Heart right ventricle (tissue), 16 donors: ENCODE measurements at places on chromosomes 3 and 15. TPM values are rescaled to one million over a fixed set of nuclear protein-coding genes. Genes with fewer than 3 reads are reported as not detected.
A peak's percentile ranks its signal among the peaks of the same experiment; 100 is the strongest.

- no peak overlapping the region for H3K4me3 ChIP-seq
- no peaks in the 10 kb centered on the region for H3K27me3 ChIP-seq
- H3K36me3 ChIP-seq, result peaks cover 31% of the 10 kb centered on the region
- peaks cover 34% of the 10 kb centered on the region for H3K4me1 ChIP-seq
- no peak overlapping the region for H3K27ac ChIP-seq
Observed at GRCh38 chr3:58434511-58434910, 879 bp upstream of the PDHB start.

DNA sequence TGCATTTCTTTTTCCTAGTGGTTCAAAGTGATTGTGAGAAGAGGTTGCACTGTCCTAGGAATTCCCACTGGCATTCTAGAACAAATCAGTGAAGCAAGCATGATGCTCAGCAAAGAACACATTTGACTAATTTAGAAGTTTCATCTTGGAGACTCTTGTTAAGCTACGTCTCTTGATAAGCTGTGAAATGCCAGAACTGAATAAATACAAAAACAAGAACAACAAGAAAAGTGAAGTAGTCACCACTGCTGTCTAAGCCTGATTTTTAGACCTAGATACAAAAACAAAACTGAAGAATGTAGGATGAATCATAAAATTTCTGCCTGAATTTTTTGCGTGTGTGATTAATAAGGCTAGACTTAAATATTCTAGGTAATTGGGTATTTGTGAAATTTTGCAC is 1162.4 kb downstream of the TUSC7 start:
- H3K4me3 ChIP-seq, result no peak overlapping the region
- H3K4me1 ChIP-seq, result no peaks in the 10 kb centered on the region
- no peak overlapping the region for H3K27ac ChIP-seq
- no peak for DNase-seq

- H3K27ac ChIP-seq, result peak overlapping the region; percentile 49
- no peak overlapping the region for H3K4me3 ChIP-seq
- peak; percentile 69 for DNase-seq
- no peaks in the 10 kb centered on the region for H3K27me3 ChIP-seq
Observed at GRCh38 chr15:62920682-62921502, 121.7 kb upstream of the TPM1 start.

GRCh38 chr3:9731206-9732079 is at the start of gene BRPF1:
Gene BRPF1 (plus strand): TSS chr3:9731735. CDS start chr3:9734141, 2,406 bp downstream.
- peak; percentile 99 for DNase-seq
- H3K4me1 ChIP-seq, result peaks cover 32% of the 10 kb centered on the region

- H3K4me1 ChIP-seq, result peaks cover 80% of the 10 kb centered on the region
- H3K27me3 ChIP-seq, result no peaks in the 10 kb centered on the region
- no peak overlapping the region for H3K4me3 ChIP-seq
- peak overlapping the region; percentile 85 for H3K27ac ChIP-seq
- H3K36me3 ChIP-seq, result peaks cover 9% of the 10 kb centered on the region
- DNase-seq, result peak; percentile 42
Observed at GRCh38 chr3:120418866-120419490, 31.8 kb downstream of the FSTL1 start.

Gene STRIT1
- 2.2 TPM for total RNA-seq

DNA sequence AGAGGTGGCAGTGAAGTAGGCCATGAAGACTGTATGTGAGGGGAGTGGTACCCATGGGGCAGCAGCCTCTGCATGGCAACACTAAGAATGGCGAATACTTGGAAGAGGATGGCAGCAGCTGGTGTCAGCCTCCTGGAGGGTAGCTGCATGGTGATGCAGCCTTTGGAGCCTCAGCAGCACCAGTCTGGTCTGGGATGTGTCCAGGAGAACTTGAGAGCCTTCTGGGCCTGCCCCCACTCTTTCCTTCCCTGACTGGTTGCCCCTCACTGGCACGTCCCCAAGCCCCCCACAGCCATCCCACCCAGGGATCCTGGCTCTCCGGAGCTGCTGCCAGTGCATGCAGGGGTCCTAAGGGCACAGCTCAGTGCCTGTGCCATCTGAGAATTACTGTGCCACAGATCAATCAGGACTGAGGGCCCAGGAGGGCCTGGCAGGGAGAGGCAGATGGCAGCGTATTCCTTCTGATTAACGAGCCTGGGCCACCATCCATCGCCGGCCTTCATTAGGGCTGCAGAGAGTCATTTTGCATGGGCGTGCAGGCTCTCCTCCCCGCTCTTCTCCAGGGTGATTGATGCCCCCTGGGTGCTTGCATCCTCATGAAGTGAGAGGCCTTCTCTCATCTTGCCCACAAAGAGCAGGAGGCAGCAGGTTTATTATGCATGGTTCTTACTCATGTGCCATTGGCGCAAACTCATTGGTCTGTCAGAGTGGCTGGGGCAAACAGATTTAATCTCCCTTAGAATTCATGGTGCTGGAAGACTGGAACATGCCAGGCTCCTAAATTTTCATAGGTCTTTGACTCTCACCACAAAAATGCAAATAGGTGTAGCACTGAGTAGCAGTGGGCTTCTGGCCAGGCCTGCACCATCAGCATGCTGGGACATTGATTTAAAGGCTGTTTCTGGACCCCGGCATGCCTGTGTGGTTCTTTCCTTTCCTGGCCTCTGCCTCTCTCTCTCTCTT is 116.8 kb downstream of the EPHB1 start:
- no peak overlapping the region for H3K4me3 ChIP-seq
- no peaks in the 10 kb centered on the region for H3K4me1 ChIP-seq
- H3K27me3 ChIP-seq, result no peaks in the 10 kb centered on the region
- no peak overlapping the region for H3K27ac ChIP-seq
- DNase-seq, result no peak

DNA sequence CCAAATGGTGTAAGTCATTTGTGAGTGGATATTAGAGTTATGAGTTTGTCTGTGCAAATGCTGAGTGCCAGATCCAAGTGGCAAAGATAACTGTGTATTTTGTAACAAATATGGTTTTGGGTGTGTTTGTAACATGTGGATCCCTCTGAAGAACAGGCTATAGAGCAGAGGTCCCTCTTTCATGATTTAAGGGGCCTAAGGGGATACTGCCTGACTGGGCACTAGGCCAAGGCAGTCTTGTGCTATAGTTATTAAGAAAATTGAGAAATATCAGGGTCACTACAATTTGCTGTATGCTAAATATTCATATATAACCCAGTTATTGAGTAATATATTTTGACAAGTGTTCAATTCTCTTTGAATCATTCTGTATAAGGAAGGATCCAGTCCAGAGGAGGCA is 555.6 kb upstream of the RGMA start:
- no peaks in the 10 kb centered on the region for H3K4me1 ChIP-seq
- no peak for DNase-seq
- H3K4me3 ChIP-seq, result no peak overlapping the region
- H3K36me3 ChIP-seq, result no peaks in the 10 kb centered on the region
- no peak overlapping the region for H3K27ac ChIP-seq

Gene MME
- 3.1 TPM for total RNA-seq

- H3K27ac ChIP-seq, result no peak overlapping the region
- no peaks in the 10 kb centered on the region for H3K36me3 ChIP-seq
- H3K27me3 ChIP-seq, result peaks cover 4% of the 10 kb centered on the region
- no peak overlapping the region for H3K4me3 ChIP-seq
Observed at GRCh38 chr15:61835029-61835428, 225.2 kb downstream of the VPS13C start.

Gene NR2F2
- 12.6 TPM for total RNA-seq

Gene BRK1
- 101 TPM for total RNA-seq

- no peaks in the 10 kb centered on the region for H3K36me3 ChIP-seq
- no peak overlapping the region for H3K4me3 ChIP-seq
- H3K27ac ChIP-seq, result no peak overlapping the region
- no peaks in the 10 kb centered on the region for H3K4me1 ChIP-seq
- no peaks in the 10 kb centered on the region for H3K27me3 ChIP-seq
Observed at GRCh38 chr15:28113394-28114113, 14.4 kb upstream of the OCA2 start.

Gene MORC1
- not detected for total RNA-seq

GRCh38 chr3:10333349-10333650 is 12.4 kb upstream of the SEC13 start:
- no peaks in the 10 kb centered on the region for H3K4me1 ChIP-seq
- DNase-seq, result no peak
- no peak overlapping the region for H3K27ac ChIP-seq
- H3K27me3 ChIP-seq, result peaks cover 18% of the 10 kb centered on the region
- no peak overlapping the region for H3K4me3 ChIP-seq

Gene FBXO40
- 216 TPM for total RNA-seq

DNA sequence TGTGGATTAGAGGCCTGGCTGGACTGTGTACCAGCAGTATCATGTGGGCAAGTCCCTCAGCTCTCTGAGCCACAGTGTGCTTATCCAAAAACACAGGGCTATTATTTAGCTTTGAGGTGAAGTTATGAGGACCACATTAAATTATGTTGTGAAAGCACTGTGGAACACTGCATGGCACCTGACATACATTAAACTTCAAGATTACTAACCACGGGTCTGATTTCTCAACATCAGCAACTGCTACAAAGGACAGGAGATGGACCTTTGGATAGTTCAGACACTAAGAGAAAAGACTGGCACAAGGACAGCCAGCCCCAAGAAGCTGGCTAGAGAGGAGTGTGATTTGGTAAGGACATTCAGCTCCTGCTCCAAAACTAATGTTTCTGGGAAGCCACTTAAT is 21.3 kb downstream of the CLK3 start:
- H3K27me3 ChIP-seq, result no peaks in the 10 kb centered on the region
- H3K4me1 ChIP-seq, result peaks cover 1% of the 10 kb centered on the region
- no peak overlapping the region for H3K4me3 ChIP-seq
- no peak for DNase-seq
- H3K27ac ChIP-seq, result no peak overlapping the region
- no peaks in the 10 kb centered on the region for H3K36me3 ChIP-seq

- no peak overlapping the region for H3K27ac ChIP-seq
- H3K4me1 ChIP-seq, result no peaks in the 10 kb centered on the region
- no peaks in the 10 kb centered on the region for H3K36me3 ChIP-seq
- H3K4me3 ChIP-seq, result no peak overlapping the region
Observed at GRCh38 chr3:53531749-53532148, 37.3 kb downstream of the CACNA1D start.

- no peaks in the 10 kb centered on the region for H3K36me3 ChIP-seq
- no peak overlapping the region for H3K4me3 ChIP-seq
- H3K27ac ChIP-seq, result no peak overlapping the region
- DNase-seq, result no peak
Observed at GRCh38 chr3:69659180-69659910, 79.9 kb upstream of the MITF start.

GRCh38 chr3:124772081-124772831 is 42.0 kb downstream of the UMPS start:
- peaks cover 38% of the 10 kb centered on the region for H3K36me3 ChIP-seq
- H3K27ac ChIP-seq, result peak overlapping the region; percentile 69
- no peak overlapping the region for H3K4me3 ChIP-seq
- H3K4me1 ChIP-seq, result peaks cover 75% of the 10 kb centered on the region

DNA sequence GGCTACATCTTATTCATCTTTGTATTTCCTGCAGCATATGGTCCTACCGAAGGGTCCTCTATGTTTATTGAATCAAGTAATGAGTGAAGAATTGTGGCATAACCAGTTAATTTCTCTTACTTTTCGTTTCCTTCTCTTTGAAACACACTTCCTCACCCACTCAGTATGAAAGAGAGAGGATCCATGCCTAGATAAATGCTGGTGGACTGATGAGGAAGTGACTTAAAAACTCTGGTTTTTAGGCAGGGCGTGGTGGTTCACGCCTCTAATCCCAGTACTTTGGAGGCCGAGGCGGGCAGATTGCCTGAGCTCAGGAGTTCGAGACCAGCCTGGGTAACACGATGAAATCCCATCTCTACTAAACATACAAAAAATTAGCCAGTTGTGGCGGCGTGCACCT is 2.2 kb upstream of the MB21D2 start:
- no peak overlapping the region for H3K27ac ChIP-seq
- DNase-seq, result no peak
- H3K27me3 ChIP-seq, result no peaks in the 10 kb centered on the region

Gene CLRN1
- not detected for total RNA-seq

Gene DLL4
- 14.4 TPM for total RNA-seq

- H3K4me1 ChIP-seq, result peaks cover 6% of the 10 kb centered on the region
- no peak overlapping the region for H3K4me3 ChIP-seq
- no peaks in the 10 kb centered on the region for H3K27me3 ChIP-seq
- H3K36me3 ChIP-seq, result no peaks in the 10 kb centered on the region
Observed at GRCh38 chr15:67207555-67208207, 46.8 kb downstream of the AAGAB start.

Gene PRR20G
- not detected for total RNA-seq

Gene B3GALNT1
- total RNA-seq, result 84.7 TPM

GRCh38 chr3:12503126-12503957 is 19.1 kb downstream of the TSEN2 start:
- peaks cover 81% of the 10 kb centered on the region for H3K36me3 ChIP-seq
- no peak overlapping the region for H3K27ac ChIP-seq
- H3K27me3 ChIP-seq, result no peaks in the 10 kb centered on the region
- no peak for DNase-seq
- no peaks in the 10 kb centered on the region for H3K4me1 ChIP-seq

DNA sequence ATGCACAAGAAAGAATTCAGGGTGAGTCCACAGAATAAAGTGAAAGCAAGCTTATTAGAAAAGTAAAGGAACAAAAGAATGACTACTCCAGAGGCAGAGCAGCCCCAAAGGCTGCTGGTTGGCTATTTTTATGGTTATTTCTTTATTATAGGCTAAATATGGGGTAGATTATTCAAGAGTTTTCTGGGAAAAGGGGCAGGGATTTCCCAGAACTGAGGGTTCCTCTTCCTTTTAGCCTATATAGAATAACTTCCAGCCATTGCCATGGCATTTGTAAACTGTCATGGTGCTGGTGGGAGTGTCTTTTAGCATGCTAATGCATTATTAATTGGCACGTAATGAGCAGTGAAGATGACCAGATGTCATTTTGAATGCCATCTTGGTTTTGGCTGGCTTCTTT is 13.6 kb downstream of the GLDN start:
- no peak overlapping the region for H3K4me3 ChIP-seq
- no peaks in the 10 kb centered on the region for H3K36me3 ChIP-seq
- DNase-seq, result no peak
- H3K27ac ChIP-seq, result no peak overlapping the region
- peaks cover 22% of the 10 kb centered on the region for H3K4me1 ChIP-seq

GRCh38 chr3:52609316-52609815 is 73.0 kb downstream of the UQCC5 start:
- peaks cover 6% of the 10 kb centered on the region for H3K4me1 ChIP-seq
- H3K27me3 ChIP-seq, result no peaks in the 10 kb centered on the region
- H3K36me3 ChIP-seq, result peaks cover 99% of the 10 kb centered on the region

- H3K36me3 ChIP-seq, result no peaks in the 10 kb centered on the region
- no peak overlapping the region for H3K27ac ChIP-seq
- no peaks in the 10 kb centered on the region for H3K27me3 ChIP-seq
- H3K4me1 ChIP-seq, result no peaks in the 10 kb centered on the region
Observed at GRCh38 chr3:153080778-153081240, 81.2 kb upstream of the RAP2B start.

GRCh38 chr3:71397046-71397445 is 186.5 kb downstream of the FOXP1 start:
- H3K27ac ChIP-seq, result no peak overlapping the region
- H3K4me3 ChIP-seq, result no peak overlapping the region
- peaks cover 25% of the 10 kb centered on the region for H3K4me1 ChIP-seq

GRCh38 chr3:183272142-183272541 is 19.1 kb downstream of the B3GNT5 start:
- peaks cover 18% of the 10 kb centered on the region for H3K36me3 ChIP-seq
- no peaks in the 10 kb centered on the region for H3K27me3 ChIP-seq
- H3K4me3 ChIP-seq, result no peak overlapping the region

- no peak overlapping the region for H3K4me3 ChIP-seq
- no peaks in the 10 kb centered on the region for H3K27me3 ChIP-seq
- DNase-seq, result no peak
- no peaks in the 10 kb centered on the region for H3K4me1 ChIP-seq
Observed at GRCh38 chr15:25611603-25612002, 172.8 kb upstream of the UBE3A start.

GRCh38 chr15:88341006-88341405 is 84.5 kb upstream of the NTRK3 start:
- no peak overlapping the region for H3K27ac ChIP-seq
- peaks cover 4% of the 10 kb centered on the region for H3K27me3 ChIP-seq
- DNase-seq, result no peak
- no peaks in the 10 kb centered on the region for H3K4me1 ChIP-seq
- no peak overlapping the region for H3K4me3 ChIP-seq
- no peaks in the 10 kb centered on the region for H3K36me3 ChIP-seq

Gene SLC24A5
- total RNA-seq, result not detected

Gene TTLL13
- total RNA-seq, result 0.25 TPM
